CD4-positive, alpha-beta T cell treated with Interferon alpha-2 for 1 hour (primary cell): ENCODE measurements at places on chromosomes 2 and 18.

GRCh38 chr2:128032092-128032491 is 4.2 kb upstream of the SAP130 start:
- DNase-seq: no peak

DNA sequence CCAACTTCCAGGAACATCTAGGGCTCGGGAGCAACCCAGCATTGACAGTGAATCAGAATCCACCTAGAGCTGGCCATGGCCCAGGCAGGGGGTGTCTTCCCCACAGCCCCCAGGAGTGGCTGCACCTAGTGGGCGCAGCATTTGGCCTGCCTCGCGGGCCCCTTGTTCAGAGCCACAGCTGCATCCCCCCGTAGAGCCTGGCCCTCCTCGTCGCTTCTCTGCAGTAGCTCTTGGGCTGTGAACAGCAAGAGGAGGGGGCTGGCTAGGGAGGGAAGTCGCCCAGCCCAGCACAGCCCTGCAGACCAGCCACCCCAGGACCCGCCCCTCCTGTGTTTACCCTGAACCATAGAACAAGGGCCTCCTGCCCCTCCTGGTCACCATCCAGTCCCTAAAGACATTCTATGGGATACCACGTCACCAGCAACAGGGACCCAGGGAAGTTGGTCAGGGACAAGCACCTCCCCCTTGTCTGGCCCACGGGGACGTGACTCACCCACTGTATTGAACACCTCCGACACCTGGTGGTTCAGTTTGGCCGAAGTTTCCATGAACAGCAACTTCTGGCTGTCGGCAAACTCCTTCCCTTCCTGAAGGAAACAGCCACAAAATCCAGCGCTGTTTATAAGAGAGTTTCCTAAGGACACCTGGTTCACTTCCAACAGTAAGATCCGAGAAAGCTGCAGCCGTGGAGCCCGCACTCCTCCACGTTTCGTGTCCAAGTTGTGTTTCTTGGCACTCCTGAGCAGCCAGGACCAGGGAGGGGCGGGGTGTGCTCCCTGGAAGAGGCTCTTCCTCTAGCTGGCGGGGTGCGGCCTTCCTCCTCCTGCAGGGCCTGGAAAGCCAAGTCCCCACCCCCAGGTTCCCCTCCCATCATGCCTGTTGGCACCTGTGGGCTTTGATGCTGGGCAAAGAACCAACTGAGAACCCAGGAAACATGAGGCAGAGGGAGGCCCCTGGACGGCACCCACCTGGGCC is 8.8 kb downstream of the PRLH start:
- DNase-seq: no peak

- no peak for DNase-seq
Observed at GRCh38 chr18:33128581-33128980, 311.9 kb downstream of the CCDC178 start.

- no peak for DNase-seq
Observed at GRCh38 chr18:12053289-12053688, 40.4 kb upstream of the ANKRD62 start.

DNA sequence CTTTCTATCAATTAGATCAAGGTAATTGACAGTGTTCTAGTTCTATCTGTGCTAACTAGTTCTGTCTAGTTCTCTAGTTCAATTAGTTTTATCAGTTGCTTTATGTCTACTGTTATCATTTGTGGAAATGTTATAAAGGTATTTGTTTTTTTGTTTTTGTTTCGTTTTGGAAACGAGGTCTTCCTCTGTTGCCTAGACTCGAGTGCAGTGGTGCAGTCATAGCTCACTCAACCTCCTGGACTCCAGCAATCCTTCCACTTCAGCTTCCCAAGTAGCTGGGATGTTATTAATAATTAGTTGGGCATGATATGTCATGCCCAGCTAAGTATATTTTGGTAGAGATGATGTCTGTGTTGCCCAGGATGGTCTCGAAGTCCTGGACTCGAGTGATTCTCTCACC is 1682.8 kb upstream of the LRRTM1 start:
- no peak for DNase-seq

- no peak for DNase-seq
Observed at GRCh38 chr2:231934441-231935206, 8.4 kb upstream of the NPPC start.

DNA sequence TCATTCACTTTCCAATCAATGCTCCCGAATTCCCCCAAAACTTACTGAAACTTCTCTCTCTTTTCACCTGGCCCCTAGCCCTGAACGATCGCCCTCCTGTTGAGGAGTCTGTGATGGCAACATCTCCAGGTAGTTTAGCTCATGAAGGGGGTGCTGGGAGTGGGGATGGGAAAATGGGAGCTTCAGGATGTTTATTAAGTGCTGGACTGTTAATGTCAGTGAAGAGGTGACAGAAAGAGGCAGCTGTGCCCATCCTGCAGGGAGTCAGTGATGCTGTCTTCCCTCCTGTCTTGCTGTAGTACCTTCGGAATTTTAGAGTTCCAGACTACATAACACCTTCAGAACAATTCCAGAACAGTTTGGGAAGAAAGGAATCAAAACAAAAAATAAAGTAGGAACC is 308.8 kb downstream of the ALK start:
- DNase-seq: no peak

GRCh38 chr2:86747711-86748639 is 27.9 kb downstream of the RMND5A start:
- no peak for DNase-seq

- no peak for DNase-seq
Observed at GRCh38 chr2:159904959-159905305, 106.9 kb upstream of the CD302 start.

GRCh38 chr2:158741625-158742024 is 53.5 kb upstream of the DAPL1 start:
- no peak for DNase-seq

- DNase-seq: no peak
Observed at GRCh38 chr2:32798829-32799228, 147.9 kb upstream of the LTBP1 start.

- no peak for DNase-seq
Observed at GRCh38 chr2:107645586-107645985, 181.1 kb upstream of the RGPD4 start.

GRCh38 chr2:24508878-24509277 is 17.8 kb downstream of the NCOA1 start:
- no peak for DNase-seq

- DNase-seq: no peak
Observed at GRCh38 chr2:201930043-201930442, 103.6 kb upstream of the FZD7 start.
